ENCODE measurements at places on chromosomes 3 and 15.

DNA sequence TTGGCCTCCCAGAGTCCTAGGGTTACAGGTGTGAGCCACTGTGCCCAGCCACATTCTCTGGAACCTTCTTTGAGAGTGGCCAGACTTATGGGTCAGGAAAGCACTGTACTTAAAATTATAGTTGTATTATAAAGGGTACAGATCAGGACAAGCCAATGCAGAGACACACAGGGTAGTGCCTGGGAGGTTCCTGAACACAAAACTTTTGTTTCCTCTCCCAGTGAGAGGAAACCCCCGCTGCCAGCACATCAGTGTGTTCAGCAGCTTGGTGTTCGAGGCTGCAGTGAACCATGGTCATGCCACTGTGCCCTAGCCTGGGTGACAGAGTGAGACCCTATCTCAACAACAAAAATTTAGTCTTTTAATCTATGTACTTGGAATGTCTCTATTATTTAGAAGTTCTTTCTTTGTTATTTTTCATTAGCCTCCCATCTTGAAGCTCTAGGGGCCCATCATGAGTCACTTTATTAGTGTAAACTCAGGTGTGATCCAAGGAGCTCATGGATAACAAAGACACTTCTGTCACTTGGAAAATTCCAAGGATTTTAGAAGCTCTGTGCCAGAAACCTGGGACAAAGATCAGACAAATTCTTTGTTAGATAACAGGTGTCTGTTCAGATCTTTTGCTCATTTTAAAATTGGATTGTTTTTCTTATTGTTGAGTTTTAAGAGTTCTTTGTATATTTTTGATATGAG lies 7.8 kb downstream of the BLOC1S6 start:
- no peak for DNase-seq

DNA sequence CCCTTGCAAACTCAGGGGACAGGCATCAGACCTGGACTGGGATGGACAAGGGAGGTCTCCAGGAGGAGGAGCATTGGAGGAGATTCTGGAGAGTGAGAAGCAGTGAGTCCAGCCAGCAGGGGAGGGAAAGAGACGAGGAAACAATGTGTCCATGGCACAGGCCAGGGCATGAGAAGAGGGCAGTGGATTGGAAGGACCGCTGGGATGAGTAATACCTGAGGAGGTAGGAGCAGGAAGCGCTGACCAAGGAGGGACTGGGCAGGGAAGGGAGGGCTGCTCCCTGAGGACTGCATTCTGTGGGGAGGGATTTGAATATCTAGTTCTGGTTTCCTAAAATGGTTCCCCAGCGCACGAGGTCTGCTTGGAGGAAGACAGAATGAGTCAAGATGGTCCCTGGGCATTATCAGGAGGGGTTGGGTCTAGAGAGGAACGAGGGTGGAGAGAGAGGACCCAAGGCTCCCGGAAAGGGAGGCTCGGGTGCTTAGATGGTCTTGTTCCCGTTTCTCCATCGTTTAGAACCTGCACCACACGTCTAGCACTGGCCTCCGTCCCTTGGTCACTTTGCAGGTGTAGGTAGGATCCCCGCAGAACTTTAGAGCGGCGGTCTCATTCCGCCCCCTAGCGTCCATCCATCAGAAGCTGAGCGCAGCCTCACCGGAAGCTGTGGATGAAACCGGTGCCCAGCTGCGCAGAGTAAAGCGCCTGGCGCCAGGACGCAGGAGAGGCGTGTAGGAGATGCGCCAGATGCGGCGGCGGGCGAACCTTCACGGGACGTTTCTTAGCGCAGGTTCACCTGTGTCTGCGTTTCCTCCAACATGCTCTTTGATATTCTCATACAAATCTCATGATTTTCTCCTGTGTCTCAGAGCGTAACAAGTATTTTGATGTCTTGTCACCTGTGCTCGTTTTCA lies 190.7 kb upstream of the NDN start:
- DNase-seq: peak; percentile 9

- DNase-seq: peak; percentile 22
Measured at GRCh38 chr3:87771337-87772192, 287.2 kb downstream of the CGGBP1 start.

DNA sequence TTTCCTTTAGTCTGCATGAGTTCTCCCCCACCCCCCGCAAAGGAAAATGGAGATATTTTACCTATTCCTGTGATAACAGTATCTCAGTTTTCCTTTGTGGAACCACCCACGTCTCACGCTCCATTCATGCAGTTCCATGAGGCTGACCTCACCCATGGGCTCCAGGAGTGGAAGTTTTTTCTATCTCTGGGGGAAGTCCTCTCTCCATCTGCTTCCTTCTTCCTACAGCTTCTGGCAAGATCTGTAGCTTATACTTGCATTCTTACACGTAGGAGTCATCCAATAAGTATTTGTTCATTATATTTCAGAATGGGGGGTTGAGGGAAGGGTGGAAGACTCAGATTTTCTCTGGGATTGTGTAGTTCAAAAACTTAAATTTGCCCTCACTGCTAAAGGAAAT lies 5.8 kb upstream of the GLCE start:
- peak; percentile 85 for DNase-seq

GRCh38 chr15:71002316-71002715 lies 109.7 kb downstream of the LRRC49 start:
- DNase-seq: peak; percentile 51

DNA sequence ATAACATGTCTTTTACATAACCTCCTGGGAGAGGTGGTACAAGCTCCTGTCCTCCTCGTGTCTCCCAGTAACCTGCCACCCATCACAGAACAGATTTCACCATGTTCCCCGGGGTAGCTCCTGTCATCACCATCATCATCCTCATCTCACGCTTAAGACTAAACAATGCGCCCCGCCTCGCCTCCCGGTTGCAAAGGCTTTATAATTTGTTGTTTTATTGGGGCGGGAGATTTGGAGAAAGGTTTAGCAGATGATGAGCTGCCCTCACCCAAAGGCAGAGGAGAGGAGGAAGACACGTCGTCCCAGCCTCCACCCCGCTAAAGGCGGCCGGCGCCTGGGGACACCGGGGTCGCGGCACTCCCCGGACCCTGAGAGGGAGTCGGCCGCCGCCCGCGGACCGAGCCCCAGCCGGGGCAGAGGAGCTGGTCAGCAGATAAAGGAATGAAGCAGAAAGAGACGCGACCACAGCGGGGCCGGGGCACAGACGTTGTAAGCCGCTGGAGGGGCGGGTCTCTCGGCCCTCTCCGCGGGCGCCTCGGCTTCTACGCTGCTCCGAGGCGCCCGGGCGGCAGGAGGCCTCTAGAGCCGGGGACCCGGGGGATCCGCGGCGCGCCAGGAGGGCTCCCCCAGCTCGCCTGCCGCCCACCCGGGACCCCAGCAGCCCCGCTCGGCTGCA lies 589 bp downstream of the HERC1 start:
- peak; percentile 48 for DNase-seq

GRCh38 chr15:27764339-27764738 lies 334.8 kb downstream of the OCA2 start:
- no peak for DNase-seq

- DNase-seq: peak; percentile 47
Measured at GRCh38 chr15:84099181-84099580, 136.4 kb upstream of the GOLGA6L4 start.

DNA sequence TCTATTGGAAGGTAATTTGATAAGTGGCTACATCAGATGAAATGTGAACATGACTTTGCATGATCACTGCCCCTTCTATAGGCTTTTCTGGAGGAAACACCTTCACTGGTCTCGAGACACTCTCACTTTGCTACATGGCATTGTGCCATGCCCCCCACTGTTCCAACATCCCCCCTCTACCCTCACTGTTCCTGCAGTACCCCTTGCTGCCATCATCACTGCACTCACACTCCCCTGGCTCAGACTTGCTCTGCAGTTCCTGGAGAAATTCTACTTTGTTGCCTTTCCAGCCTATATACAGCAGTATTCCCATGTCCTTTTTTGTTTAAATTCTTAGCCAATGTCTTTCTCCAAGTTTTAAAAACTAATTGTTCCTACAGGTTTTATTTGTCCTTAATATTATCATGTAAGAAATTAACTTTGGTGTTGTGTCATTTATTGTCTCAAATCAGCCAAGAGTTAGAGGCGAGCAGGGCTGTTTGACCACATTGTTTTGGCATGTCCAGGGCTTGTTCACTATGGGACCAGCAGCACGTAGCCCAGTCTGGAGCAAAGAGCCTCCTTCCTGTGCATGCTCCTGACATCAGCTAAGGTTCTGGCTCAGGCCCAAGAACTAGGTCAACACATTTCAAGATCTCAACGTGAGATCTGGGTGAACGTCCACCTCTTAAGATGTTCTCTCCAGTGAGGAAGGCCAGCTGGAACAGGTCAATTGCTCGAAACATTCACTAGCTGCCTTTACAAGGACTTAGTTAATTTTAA lies 246.4 kb downstream of the SLC9A9 start:
- peak; percentile 94 for DNase-seq

GRCh38 chr3:171190668-171191067 lies 164.1 kb upstream of the SLC2A2 start:
- DNase-seq: no peak

- DNase-seq: no peak
Measured at GRCh38 chr3:48387634-48388033, 15.6 kb downstream of the FBXW12 start.

DNA sequence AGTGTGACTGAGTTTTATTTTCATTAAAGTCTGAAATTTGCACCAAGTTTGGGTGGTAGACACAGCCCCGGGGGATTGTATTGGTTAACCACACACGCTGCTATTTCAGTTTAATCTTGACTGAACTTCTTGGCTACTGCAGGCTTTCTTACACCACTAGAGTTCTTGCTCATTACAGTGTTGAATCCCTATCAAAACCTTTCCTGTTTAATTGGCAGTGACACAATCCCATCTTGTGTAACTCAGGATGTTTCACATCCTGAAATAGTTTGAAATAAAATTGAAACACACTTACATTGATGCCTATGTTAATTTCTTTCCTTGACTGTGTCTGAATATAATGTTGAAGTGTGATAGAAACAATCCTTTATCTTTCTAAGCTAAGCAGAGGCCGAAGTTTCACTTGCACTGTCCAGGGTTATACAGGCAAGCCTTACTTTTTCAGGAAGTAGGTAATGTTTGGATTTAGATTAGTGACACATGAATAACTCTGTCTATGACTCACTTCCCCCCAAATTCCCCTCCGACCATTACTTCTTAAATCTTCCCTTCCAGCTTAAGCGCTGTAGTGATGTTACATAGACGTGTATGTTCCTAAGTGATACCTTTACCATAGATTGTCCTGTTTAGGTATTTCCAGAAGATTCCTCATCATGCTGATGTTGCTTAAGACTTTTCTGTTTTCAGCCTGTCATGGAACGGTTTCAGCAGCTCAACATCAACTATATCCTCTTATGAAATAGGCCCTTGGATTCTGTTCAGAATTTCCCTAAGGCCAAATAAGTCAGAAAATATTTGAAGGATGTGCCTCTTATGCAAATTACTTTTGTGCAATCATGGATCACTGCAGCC lies 16.8 kb downstream of the ATG7 start:
- DNase-seq: peak; percentile 98

DNA sequence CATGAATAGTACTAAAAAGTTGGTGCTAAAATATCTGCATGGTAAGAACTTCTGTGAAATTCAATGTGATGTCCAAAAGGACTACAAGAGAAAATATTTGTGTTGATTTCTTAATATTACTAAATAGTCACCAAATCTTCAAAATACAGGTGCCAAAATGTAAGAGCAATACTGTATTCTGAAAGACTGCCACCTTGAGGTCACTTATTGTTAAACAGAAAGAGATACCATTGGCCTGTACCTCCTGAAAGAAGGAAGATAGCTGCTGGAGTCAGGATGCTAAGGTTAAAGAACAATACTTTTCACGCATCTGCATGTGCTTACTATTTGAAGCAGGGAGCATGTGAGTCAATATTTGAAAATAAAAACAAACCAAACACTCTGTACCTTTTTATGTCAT lies 72.0 kb upstream of the LSAMP start:
- DNase-seq: peak; percentile 12

DNA sequence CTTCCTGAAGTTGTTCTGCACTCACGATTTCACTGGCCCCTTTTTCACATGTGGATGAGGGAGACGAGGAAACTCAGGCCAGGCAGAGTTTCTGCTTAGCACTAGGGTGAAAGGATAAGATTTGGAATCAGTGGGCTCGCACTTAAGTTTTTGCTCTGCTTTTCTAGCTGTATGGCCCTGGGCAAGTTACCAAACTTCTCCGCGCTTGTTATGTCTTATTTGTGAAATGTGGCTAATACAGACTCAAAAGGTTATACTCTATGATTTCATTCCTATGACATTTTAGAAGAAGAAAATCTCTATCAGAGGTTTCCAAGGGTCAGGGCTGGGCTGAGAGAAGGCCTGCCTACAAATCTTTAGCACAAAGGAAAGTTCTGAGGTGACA lies 191.9 kb upstream of the LRIG1 start:
- DNase-seq: no peak

GRCh38 chr15:53739187-53739586 lies 20.3 kb downstream of the WDR72 start:
- DNase-seq: no peak

- DNase-seq: no peak
Measured at GRCh38 chr3:161649900-161650484, 153.4 kb downstream of the OTOL1 start.

GRCh38 chr3:2525968-2526367 lies 427.3 kb downstream of the CNTN4 start:
- no peak for DNase-seq

GRCh38 chr15:66729331-66729951 lies 27.4 kb downstream of the SMAD6 start:
- no peak for DNase-seq

DNA sequence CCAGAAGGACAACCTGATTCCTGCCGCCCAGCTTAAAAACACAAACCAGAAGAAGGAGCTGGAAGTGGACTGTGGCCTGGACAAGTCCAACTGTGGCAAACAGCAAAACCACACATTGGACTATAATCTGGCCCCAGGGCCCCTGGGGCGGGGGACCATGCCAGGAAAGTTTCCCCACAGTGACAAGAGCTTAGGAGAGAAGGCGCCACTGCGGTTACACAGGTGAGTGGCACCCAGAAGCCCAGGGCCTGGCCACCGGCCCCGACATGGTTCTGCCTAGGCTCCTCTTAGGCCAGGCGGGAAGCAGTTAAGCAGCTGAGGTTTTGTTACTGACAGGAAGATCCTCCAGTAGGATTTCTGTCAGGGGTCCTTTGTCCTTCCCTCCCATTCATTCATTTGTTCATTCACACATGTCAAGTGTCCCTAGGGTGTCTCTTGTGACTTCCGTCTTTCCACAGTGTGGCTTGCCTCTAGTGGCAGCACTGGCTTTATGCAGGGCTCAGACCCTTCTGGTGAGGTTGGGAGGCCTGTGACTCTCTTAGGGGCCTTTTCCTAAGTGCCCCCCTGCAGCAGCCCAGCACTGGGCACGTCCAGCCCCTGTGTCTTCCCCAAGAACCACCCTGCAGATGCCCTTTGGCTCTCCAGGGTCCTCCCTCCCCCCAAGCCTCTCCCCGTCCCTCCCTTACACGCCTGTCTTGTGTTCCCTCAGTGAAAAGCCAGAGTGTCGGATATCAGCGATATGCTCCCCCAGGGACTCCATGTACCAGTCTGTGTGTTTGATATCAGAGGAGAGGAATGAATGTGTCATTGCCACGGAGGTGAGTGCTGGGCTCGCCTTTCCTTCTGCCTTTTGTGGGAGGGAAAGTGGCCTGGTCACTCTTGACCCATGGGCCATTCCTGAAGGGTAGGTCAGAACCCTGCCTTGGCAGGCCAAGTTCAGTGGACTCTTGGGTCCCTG lies 7.8 kb downstream of the DLL4 start:
- no peak for DNase-seq

- DNase-seq: peak; percentile 64
Measured at GRCh38 chr3:43503067-43503728, 118.6 kb downstream of the ANO10 start.

GRCh38 chr3:42670051-42670576 lies 15.2 kb upstream of the KLHL40 start:
- DNase-seq: no peak

GRCh38 chr15:73927476-73928240 lies 1.4 kb downstream of the LOXL1 start:
- DNase-seq: peak; percentile 48

GRCh38 chr3:29064085-29064484 lies 216.8 kb upstream of the RBMS3 start:
- no peak for DNase-seq
